ENCODE measurements at places on chromosomes 5 and 9.
A peak's percentile ranks its signal among the peaks of the same experiment; 100 is the strongest.

DNA sequence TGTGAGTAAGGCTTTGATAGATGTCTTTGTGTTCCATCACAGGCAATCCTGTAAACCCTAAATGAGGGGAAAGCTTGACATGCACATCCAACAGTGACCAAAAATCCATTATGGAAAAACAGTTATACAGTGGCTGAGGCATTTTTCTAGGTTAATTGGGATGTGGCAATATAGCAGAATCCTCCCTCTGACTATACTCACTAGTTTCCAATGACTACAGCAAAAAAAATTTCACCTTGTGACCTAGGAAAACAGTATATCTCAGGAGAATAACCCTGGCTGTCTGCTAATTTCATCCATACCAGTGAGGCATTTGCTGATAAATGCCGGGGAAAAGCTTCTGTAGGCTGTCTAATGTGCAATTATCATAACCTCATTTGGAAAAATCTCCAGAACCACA lies 49.9 kb upstream of the SNCAIP start:
- H3K4me3 ChIP-seq, result no peak overlapping the region
- H3K27ac ChIP-seq, result no peak overlapping the region
- H3K27me3 ChIP-seq, result no peaks in the 10 kb centered on the region

DNA sequence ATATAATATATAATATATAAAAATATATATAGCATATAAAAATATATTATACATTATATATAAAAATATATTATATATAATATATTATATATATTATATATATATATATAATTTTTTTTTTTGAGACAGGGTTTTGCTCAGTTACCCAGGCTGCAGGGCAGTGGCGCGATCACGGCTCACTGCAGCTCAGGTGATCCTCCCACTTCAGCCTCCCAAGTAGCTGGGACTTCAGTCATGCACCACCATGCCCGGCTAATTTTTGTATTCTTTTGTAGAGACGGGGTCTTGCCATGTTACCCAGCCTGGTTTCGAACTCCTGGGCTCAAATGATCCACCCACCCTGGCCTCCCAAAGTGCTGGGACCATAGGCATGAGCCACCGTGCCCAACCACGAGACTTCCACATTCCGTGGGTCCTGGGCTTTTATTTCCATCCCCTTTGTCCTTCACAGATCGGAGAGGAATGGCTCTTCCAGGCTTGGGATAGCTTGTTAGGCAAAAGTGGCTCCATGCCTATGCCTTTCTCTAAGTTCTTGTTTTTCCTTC lies 62.0 kb upstream of the IER5L start:
- no peak overlapping the region for H3K4me3 ChIP-seq
- H3K4me1 ChIP-seq, result peaks cover 6% of the 10 kb centered on the region
- H3K36me3 ChIP-seq, result no peaks in the 10 kb centered on the region
- H3K27me3 ChIP-seq, result peaks cover 10% of the 10 kb centered on the region
- DNase-seq, result no peak

GRCh38 chr9:79868567-79869189 lies 296.9 kb downstream of the TLE4 start:
- H3K27ac ChIP-seq, result no peak overlapping the region
- H3K36me3 ChIP-seq, result no peaks in the 10 kb centered on the region
- no peak for DNase-seq
- H3K27me3 ChIP-seq, result peaks cover 9% of the 10 kb centered on the region
- no peaks in the 10 kb centered on the region for H3K4me1 ChIP-seq

GRCh38 chr5:58484505-58484904 lies 6.7 kb upstream of the GAPT start:
- H3K27me3 ChIP-seq, result no peaks in the 10 kb centered on the region
- H3K27ac ChIP-seq, result no peak overlapping the region
- no peak for DNase-seq
- H3K36me3 ChIP-seq, result no peaks in the 10 kb centered on the region

GRCh38 chr5:33272288-33272687 lies 168.5 kb upstream of the TARS1 start:
- DNase-seq, result no peak
- H3K27me3 ChIP-seq, result peaks cover 3% of the 10 kb centered on the region
- H3K4me3 ChIP-seq, result no peak overlapping the region
- H3K4me1 ChIP-seq, result no peaks in the 10 kb centered on the region

DNA sequence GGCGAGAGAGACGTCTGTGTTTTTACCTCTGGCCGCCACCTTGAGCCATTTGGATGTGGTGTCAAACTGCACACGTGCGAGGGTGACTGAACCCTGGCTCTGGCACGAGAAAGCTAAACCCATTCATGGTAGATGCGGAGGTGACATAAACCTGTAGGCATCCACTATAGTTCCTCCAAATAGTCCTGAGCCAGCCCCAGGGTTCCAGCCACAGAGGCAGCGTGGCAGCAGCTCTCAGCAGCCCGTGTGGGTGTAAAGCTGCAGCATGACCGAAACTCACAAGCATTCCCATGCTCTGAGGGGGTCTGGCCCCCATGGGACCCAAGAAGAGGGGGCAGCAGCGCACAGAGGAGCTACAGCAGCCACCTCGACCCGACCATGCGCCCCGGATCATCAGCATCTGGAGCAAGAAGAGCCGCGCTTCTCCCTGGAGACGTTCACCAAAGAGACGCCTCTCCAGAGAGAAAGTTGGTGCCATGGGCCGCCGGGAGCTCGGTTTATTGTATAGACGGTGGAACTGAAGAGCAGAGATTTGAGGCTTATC lies 303.8 kb upstream of the IRX4 start:
- no peak overlapping the region for H3K27ac ChIP-seq
- peak; percentile 4 for DNase-seq
- H3K4me3 ChIP-seq, result no peak overlapping the region
- no peaks in the 10 kb centered on the region for H3K36me3 ChIP-seq
- peaks cover 5% of the 10 kb centered on the region for H3K4me1 ChIP-seq

DNA sequence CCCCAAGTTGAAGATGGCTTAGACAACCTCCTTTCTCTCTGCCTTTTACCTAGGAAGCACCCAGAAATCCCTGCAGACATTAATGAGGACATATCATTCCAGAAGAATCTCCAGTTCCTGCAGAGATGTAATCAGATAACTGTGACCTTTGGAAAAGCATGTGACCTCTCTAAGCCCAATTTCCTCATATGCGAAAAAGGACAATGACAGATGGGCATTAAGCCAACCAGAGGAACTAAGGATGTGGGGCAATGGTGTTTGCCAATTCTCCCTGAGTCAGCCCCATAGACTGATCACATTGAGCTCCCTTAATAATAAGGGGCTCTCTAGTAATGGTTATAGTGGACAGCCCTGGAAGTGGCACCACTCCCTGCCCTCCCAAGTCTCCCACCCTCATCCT lies 10.1 kb upstream of the FOXI1 start:
- DNase-seq, result no peak
- H3K27me3 ChIP-seq, result peaks cover 27% of the 10 kb centered on the region
- H3K36me3 ChIP-seq, result no peaks in the 10 kb centered on the region
- H3K27ac ChIP-seq, result no peak overlapping the region

Data from progenitor cell of endocrine pancreas (in vitro differentiated cells).